ENCODE measurements at places on chromosomes 1 and 21.
A peak's percentile ranks its signal among the peaks of the same experiment; 100 is the strongest.

DNA sequence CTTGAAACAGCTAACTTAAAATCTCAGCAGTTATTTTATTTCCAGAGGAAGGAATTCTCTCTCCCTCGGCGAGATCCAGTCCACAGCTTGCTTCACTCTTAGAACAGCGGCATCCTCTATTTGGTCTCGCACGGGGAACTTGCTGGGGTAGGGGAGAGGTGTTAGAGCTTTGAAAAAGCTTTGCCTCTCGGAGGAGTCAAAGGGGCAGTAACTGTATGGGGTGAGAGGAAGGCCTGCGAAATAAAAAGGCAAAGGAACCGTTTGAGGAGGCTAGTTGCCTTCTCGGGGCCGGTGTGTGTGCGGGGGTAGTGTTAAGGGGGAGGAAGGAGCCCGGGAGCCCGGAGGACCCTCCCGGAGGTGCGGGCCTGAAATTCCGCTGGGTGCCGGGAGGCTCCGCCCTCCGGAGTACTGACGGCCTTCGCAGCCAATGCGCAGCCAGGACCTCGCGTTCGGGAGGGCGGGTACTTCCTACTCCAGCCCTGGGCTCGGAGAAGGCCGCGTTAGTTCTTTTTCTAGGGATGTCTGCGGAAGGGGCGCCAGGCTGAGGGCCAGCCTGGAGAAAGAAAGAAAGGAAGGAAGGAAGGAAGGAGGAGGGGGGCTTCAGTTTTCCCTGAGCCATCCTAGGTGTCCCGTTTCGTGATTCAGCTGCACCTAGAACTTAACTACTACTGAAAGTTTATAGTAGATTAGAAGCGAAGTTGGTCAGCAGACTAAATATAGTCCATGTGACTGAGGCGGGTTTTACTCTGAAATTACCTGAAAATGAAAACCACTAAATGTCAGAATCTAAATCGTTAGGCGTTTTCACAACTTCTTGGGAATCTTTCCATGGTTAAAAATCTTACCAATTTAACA is 2.2 kb downstream of the NEK7 start:
- peak; percentile 90 for DNase-seq

GRCh38 chr1:155309423-155310021 is 856 bp downstream of the FDPS start:
- DNase-seq = no peak

GRCh38 chr21:45992301-45993209 is 11.0 kb downstream of the COL6A1 start:
- DNase-seq = no peak

DNA sequence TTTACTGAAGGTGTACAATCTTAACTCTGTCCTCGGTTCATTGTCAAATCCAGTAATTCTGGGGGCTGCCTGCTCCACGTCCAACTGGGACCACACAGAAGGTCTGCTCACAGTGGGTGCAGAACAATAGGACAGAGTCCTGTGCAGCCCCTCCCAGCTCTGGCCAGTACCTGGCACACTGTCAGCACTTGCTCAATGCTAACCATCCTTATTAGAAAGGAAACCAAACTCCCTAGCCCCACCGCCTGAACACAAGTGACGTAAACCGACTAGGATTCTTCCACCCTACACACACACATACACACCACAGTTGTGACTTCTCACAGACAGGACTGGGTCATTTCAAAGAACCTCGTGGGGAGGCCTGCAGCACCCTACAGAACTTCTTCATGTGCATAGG is 5.2 kb downstream of the BCAR3 start:
- DNase-seq = no peak

GRCh38 chr1:224377676-224378006 is 21.0 kb downstream of the CNIH4 start:
- peak; percentile 37 for DNase-seq

GRCh38 chr1:51578383-51579109 is 38.3 kb upstream of the OSBPL9 start:
- DNase-seq = no peak

- no peak for DNase-seq
Observed at GRCh38 chr1:197921235-197922069, 4.3 kb downstream of the LHX9 start.

- DNase-seq = no peak
Observed at GRCh38 chr1:219650880-219651279, 38.0 kb upstream of the ZC3H11B start.

GRCh38 chr1:93350322-93350721 is 4.6 kb downstream of the DR1 start:
- no peak for DNase-seq

DNA sequence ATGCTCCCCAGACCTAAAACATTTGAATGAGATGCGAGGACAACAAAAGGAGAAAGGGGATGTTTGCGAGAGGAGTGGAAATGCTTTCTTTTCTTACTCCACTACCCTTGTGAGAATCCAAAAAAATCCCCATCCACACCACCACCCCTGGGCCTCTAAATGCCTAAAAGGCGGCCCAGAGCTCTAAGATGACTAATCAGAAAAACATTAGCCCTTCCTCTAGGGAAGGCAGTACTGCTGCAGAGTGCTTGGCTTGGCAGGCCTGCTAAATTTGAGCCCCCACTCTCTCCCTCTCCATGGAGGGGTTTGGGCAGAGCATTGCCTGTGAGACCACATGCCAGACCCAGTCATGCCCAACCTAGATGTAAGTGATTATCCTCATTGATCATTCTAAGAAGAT is 347.9 kb downstream of the USH2A start:
- no peak for DNase-seq

DNA sequence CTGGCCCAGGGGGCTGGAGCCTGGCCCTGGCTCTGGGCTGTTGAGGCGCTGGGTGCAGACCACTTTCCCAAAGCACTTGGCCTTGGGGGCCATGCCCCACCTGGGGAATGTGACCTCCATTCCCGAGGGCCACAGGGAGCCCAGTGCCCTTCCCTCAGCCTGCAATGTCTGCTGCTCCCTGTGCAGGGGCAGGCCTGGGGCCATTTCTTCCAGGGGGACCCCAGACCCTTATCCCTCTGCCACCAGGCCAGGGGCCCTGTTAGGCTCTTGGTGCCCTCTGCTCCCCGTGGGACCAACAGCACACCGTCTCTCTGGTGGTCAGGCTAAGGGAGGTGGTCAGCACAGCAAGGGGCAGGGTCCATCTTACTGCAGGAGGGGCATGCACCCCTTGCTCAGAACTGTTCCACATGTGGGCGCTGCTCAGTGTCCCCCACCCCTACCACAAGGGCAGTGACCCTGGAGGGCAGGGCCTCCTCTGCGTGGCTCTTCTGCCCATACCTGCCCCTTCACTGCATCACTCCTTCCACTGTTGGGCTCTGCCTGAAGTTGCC is 1.1 kb upstream of the TMEM52 start:
- no peak for DNase-seq

GRCh38 chr1:26838474-26839338 is 12.2 kb downstream of the ZDHHC18 start:
- DNase-seq = peak; percentile 74

GRCh38 chr1:247209396-247209795 is 37.6 kb upstream of the ZNF124 start:
- DNase-seq = no peak

GRCh38 chr1:45458894-45459293 is 32.1 kb downstream of the TESK2 start:
- DNase-seq = no peak

GRCh38 chr1:99570486-99571089 is 75.3 kb upstream of the PALMD start:
- no peak for DNase-seq

DNA sequence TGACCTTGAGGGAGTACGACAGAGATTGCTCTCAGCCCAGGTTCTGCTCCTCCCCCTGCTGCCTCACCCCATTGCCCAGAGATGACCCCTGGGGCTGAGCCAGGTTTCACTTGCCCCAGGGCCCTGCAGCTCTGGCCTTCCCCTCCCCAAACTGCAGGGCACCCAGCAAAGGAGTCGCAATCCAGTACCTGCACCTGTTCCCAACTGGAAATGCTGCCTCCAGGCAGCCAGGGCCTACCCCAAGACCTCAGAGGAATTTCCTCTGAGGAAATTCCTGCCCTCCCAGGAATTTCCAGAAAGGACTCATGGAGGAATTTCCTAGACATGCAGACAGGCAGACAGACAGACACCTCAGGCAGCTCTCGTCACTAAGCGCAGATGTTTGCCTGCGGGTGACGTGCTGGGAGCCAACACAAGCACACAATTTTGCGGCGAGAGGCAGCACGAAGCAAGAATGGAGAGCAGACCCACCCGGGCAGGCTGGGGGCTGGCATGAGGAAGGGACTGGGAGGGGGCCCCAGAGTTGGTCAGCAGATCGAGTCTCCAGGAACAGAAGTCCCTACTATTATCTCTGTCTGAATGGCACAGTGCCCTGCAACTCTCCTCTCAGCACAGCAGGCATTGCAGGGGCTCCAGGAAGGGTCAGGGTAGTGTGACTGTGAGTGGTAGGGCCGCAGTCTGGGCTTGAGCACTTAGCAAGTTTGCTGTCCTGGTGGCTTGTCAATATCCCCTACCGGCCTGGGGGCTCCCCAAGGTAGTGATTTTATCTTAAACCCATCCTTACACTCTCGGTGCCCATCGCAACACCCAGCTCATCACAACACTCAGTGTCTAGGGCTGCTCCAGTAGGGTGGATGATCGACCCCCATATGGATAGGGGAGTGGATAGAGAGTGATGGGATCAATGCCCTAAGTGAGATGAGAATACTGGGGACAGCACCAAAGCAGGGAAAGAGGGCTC is 2.9 kb upstream of the EFNA1 start:
- DNase-seq = no peak

DNA sequence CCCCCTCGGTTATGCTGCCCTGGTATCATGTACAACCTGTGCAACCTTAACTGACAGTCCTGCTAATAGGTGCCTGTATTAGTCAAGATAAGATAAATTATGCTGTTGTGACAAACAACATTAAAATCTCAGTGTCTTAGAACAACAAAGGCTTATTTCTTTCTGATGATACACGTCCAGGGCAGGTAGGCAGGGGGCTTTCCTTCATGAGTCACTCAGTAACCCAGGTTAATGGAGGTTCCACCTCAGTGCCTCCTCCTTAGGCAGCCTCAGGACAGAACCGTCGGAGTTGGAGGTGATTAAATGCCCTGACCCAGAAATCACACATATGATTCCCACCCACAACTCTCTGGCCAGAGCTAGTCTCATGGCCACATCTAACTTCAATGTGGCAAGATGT is 94.6 kb upstream of the CASZ1 start:
- no peak for DNase-seq

DNA sequence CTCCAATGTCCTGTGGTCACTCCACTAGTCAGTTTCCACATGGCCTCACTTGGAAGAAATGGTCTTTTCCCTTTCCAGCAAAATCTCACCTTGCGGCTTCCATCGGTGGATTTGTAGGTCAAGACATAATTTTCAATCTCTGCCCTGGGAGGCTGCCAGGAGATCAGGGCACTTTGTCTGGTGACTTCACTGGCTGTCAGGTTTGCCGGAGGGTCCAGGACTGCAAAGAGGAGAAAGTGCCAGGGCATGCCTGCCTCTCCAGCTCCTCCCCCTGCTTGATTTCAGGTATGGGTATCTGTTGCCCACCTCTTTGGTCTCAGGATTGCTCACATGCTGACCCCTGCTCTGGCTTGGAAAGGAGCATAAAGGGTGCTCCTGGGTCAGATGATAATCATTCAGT is 162.8 kb upstream of the KIAA0040 start:
- DNase-seq = no peak

DNA sequence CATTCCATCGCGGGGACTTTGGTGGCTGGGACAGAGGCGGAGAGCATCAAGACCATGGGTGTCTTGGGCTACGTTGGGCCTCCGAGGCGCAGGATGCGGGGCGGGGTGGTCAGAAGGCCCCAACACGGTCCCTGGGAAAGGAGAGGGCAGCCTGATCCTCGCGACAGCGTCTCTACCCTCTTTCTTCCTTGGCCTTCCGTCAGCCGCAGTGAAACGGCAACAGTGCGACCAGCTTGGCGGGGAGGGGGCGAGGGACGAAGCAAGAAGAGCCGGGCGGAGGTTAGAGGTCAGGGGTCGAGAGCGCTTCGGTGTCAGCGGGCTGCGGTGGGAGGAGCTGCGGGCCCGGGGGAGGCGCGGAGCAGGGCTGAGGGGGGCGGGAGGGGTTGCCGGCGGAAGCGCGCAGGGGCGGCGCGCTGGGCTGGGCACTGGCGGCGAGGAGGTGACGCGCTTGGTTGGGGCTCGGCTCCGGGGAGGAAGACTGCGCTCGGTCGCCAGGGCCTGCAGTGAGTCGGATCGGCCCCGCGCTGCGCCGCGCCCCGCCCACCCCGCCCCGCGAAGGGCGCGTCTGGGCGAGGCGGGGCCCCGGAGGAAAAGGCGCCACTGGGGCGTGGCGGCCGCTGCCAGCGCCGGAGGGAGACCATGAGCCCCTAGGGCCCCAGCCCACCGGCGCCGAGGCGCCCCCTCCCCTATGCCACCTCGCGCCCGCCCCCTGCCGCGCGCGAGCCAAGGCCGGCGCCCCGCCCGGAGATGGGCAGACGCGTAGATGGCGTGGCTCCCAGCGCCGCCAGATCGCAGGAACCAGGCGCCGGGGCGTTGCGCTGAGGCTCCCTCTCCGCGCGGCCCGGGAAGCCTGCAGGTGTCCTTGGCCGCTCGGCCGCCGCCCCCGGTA is at the start of gene KCNC4:
Gene KCNC4 (plus strand): TSS at position 600 of the 889 bp plus-strand sequence. CDS start 1,186 bp downstream, outside the sequence.
- peak; percentile 93 for DNase-seq

GRCh38 chr1:160781914-160782689 is 13.9 kb upstream of the LY9 start:
- no peak for DNase-seq

- DNase-seq = no peak
Observed at GRCh38 chr21:32143241-32143939, 135.5 kb downstream of the MIS18A start.

DNA sequence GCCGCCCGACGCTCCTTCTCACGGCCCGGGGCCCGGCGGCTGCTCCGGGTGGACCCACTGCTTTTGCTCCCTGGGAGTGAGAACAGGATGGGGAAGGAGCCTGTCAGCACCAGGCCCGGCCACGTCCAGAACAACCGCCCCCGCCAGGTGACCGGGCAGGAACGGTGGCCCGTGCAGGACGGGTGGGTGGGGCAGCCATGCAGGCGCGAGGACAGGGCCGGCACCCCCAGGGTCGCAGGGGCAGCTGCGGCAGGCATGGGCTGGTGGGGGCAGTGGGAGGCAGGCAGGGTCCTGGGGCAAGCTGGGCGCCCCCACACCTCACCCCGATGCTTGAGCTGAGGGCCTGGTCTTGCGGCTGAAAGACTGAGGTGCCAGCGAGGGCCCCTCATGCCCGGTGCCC is 5.4 kb downstream of the TAS1R3 start:
- DNase-seq = no peak

DNA sequence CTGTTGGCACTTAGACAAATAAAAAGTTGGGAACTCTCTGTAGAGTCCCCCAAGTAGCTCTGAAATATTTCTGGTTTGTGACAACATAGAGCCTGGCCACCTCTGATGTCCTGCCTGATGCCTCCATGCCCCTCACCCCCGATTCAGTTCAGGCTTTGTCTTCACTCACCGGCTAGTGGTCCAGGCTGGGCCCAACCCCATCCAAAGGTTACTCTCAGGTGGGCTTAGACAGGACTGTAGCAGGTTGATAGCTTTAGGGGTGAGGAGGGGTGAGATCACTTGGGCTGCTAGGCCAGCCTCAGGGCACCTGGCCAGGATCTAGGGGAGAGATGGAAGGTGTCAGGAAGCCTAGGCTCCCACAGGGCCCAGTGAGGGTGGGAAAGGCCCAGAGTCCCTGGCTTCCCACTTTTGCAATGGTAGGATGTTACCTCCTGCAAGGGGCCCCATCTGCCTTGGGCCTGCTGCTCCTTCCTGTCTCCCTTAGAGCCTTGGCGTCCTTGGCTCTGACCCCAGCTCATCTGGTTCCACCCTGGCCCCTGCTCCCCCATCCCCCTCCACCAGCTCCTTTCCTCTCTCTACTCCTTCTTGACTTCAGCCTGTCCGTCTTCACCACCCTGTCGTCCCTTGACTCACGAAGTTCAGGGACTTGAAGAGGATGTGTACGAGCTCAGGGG is 6.7 kb downstream of the EPS8L3 start:
- no peak for DNase-seq
